Daoy (cell line): ENCODE measurements at places on chromosomes 5 and 9. TPM values are rescaled to one million over a fixed set of nuclear protein-coding genes. Genes with fewer than 3 reads are reported as not detected.
A peak's percentile ranks its signal among the peaks of the same experiment; 100 is the strongest.

- DNase-seq: no peak
Measured at GRCh38 chr9:132892400-132892799, 13.7 kb downstream of the SPACA9 start.

- DNase-seq: peak; percentile 78
Measured at GRCh38 chr5:168152660-168153059, 138.8 kb upstream of the WWC1 start.

DNA sequence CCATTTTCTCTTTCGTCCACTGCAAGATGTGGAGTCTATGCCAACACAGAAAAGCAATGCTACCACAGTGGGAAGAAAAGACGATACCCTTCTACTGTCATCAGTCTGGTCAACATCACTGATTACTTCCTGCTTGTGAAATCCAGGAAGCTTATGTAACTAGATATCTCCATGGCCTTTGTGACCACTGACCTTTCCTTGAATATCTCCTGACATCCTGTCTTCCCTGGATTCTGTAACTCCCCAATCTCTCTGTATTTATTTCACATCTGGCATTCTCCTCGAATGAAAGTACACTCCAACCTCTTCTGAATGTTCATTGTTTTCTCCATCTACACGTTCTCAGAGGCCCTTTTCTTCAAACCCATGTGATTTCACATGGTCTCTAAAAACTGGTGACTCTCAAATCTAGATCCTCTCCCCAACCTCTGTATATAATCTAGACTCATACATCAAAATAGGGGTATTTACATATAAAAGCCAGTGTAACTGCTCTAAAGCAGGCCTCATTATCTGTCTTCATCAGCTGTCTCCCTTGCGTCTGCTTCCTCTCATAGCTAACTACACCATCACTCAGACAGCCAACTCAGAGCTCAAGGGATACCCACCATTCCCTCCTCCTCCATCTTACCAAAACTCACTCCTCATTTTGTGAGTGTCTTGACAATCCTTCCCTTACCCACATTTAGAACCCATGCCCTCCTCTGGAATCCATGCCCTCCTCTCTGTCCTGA lies 156.8 kb downstream of the SEMA5A start:
- DNase-seq: no peak

- no peak for DNase-seq
Measured at GRCh38 chr9:23663536-23663935, 162.5 kb downstream of the ELAVL2 start.

The RELL2 gene
- 2.6 and 3.4 TPM in 2 replicates for total RNA-seq

DNA sequence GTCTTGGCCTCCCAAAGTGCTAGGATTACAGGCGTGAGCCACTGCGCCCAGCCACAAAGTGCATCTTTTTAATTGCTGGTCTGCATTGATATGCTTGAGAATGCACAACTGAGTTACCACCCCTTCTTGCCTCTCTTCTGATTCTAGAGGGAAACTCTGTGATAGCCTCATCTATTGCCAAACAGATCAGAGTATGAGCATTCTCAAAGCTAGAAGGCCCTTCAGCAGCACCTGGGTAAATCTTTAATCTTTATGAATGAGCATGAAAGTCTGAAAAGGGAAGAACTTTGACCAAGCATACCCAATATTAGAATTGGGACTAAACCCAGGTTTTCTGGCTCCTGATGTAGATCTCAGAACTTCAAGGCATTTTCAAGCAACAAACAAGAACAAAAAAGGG lies 298.3 kb upstream of the TNC start:
- no peak for DNase-seq

DNA sequence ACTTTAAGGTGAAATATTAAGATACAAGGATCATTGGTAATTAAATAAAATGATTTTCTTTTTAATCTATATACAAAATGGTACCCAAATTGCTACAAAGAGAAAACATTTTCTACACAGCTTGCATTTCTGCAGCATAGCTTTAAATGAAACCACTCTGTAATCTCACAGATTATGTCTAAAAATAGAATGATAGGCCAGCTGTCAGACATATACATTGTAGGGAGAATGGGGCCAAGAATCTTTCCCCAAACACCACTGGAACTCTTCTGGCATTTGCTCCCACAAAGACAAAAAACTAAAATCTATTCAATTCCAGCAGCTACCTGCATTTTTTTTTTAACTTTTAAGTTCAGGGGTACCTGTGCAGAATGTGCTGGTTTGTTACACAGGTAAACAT lies 124.1 kb upstream of the NR5A1 start:
- no peak for DNase-seq

DNA sequence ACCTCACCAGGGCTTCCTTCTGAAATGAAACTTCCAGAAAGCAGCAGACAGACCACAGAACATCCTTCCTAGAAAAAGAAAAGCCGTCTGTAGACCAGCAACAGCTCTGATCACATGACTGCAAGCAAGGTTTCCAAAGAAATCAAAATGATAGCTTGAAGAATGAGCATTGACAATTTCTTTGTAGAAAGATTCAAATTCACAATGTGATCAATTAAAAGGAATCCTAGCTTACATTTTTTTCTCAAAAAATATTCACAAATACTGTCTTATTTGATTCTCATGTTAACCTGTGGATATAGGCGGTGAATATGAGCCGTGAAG lies 144.9 kb downstream of the MTX3 start:
- no peak for DNase-seq

DNA sequence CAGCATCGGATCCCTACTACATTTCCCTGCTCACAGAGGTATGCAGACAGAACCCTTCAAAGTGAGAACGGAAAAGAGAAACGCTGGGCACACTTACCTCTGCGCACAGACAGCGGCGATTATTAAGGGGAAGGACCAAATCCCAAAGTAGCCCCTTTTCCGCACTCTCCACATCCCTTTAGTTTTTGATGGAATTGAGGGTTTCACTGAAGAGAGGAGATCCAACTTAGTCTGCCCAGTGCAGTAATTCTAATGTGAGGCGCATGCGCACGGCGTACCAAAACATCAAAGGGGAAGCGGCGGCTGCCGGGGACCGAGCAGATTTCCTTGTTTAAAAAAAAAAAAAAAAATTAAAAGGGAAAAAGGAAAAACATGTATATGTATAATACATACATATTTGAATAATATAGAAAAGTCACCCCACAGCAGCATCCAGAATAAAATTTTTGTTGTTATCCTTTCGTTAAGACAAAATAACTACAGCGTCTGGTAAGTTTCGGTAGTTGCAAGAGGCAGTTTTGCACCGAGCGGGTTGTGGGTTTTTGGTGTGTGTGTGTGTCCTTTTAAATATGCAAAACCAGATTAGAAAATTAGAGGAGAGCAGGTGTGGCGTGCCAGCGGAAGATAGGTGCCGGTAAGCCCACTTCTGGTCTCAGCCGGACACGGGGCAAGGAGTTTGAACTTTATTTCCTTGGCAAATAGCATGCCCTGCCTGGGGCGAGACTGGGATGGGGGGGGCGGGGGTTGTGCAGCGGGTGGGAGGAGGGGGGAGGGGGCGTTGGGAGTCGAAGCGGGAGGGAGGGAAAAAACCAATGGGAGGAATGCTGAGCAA lies at the start of gene GABRB2:
GABRB2 (minus strand) TSS at position 256 of the 832 bp plus-strand sequence; CDS start at position 174, 82 bp downstream.
- DNase-seq: peak; percentile 57

GRCh38 chr5:53575101-53575500 lies 14.7 kb downstream of the NDUFS4 start:
- no peak for DNase-seq

The TENT4A gene
- 4.2 and 5.4 TPM in 2 replicates for total RNA-seq
